Left lung (tissue), 14 donors: ENCODE measurements at places on chromosomes 7 and 10. TPM values are rescaled to one million over a fixed set of nuclear protein-coding genes. Genes with fewer than 3 reads are reported as not detected.

C7orf33 gene
- not detected for total RNA-seq

GRCh38 chr10:120161111-120161510 lies 268.6 kb downstream of the SEC23IP start:
- DNase-seq = no peak

DNA sequence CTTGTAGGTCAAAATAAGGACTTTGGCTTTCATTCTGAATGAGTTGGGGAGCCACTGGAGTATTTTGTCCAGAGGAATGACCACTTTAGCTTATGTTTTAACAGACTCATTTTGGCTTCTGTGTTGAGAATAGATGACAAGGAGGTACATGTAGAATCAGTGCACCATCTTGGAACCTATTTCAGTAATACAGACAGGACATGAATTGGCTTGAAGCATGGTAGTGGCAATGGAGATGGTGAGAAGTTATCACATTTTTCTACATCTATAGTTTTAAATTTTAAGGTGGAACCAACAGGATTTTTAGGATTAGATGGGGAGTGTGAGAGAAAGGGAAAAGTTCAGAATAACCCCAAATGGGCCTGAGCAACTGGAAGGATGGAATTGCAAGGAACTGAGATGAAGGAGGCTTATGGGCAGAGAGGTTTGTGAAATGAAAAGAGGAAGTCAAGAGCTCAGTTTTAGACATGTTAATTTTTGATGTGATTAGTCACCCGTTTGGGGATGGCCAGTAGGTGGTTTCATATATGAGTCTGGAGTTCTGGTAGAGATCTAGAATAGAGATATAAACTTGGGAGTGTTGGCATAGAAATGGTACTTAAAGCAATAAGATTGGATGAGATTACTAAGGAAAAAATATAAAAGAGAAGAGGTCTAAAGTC lies 89.2 kb upstream of the JAZF1 start:
- no peak for DNase-seq

RASA4 gene
- total RNA-seq = 22.9 TPM

- DNase-seq = no peak
Observed at GRCh38 chr10:113643183-113643582, 20.7 kb downstream of the NRAP start.

DNA sequence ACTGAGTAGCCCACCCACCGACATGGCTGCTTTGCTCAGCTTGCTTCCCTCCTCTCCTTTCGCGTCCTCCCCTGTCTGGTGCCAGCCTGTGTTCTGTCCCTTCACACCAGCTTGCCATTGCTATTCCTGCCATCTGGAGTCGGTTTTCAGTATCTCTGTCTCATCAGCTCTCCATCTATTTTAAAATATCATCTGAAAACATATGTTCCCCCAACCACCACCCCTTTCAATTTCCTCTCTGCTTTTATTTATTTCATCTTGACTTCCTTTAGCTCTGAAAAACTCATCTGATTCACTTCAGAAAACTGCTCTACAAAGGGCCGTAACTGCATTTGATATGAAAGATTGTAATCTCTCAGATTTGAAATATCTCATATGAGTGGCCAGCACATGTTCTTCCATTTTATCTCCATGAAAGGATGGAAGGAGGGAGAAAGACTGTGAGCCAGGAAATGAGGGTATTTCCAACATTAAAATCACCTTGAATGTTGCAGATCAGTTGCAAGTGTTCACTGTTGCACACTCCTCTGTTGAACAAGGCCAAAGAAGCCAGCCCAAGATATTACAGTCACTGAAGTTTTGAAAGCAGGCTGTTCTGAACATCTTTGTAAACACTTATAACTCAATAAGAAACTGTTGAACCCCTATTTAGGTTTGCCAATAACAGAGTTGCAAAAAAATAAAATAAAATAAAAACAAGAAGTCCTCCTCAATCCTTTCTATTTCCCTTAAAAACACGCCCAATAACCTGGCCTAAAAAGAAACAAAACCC lies 202.4 kb upstream of the NEBL start:
- no peak for DNase-seq

DNA sequence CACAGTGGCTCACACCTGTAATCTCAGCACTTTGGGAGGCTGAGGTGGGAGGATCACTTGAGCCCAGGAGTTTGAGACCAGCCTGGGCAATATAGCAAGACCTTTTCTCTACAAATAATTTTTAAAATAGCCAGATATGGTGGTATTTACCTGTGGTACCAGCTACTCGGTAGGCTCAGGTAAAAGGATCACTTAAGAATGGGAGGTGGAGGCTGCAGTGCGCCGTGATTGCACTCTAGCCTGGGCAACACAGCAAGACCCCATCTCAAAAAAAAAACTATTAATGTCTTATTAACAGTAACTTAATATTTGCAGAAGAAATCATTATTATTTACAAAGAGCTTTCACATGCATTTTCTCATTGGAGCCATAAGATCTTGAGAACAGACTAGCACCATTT lies 103.6 kb downstream of the SGMS1 start:
- no peak for DNase-seq

GRCh38 chr7:85714043-85714578 lies 527.3 kb upstream of the SEMA3D start:
- no peak for DNase-seq

DNA sequence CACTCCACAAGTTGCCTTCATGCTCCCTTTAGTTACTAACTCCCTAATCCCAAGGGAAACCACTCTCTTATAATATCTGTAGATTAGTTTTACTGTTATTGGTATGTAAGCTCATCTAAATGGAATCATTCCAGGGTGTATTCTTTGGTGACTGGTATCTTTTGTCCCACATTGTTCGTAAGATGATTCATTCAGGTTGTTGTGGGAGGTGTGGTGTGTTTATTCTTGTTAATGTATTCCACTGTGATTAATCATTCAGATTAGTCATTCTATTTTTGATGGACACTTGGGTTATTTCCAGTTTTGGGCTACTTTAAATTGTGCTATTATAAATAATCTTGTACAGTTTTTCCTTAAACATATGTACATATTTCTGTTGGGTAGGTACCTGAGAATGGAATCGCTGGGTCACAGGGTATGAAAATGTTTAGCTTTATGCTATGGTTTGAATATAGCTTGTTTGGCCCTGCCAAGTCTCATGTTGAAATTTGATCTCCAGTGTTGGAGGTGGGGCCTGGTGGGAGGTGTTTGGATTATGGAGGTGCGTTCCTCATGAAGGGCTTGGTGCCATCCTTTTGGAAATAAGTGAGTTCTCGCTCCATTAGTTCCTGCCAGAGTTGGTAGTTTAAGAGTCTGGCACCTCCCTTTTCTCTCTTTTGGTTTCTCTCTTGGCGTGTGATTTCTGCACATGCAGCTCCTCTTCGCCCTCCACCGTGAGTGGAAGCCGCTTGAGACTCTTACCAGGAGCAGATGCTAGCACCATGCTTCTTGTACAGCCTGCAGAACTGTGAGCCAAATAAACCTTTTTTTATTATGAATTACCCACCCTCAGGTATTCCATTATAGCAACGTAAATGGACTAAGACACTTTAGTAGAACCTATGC lies 13.8 kb downstream of the BTRC start:
- DNase-seq = no peak

- no peak for DNase-seq
Observed at GRCh38 chr10:30072068-30072467, 12.7 kb upstream of the JCAD start.

CYP26A1 gene
- 0.21 TPM for total RNA-seq

DNA sequence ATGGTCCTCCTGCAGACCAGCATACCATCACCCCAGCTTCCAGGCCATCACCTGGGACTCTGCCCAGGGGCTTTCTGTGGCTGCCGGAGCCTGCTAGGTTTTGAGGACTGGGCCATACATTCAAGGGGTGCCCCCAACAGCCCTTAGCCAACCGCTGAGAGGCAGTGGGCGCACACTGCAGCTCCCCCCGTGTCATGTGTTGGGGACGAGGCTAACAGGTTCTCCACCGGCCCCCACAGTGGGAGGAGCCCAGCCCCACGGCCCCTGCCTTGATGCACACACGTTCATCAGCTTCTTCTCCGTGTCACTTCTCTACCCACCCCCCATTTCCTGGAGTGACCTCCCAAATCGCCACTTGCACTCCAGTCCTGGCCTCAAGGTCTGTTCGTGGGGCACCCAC lies 543.2 kb upstream of the FOXK1 start:
- DNase-seq = no peak

- no peak for DNase-seq
Observed at GRCh38 chr7:119556436-119556835, 716.5 kb upstream of the KCND2 start.

GRCh38 chr10:73253225-73253555 lies 746 bp upstream of the MRPS16 start:
- no peak for DNase-seq

- no peak for DNase-seq
Observed at GRCh38 chr10:21972584-21972983, 30.9 kb downstream of the DNAJC1 start.

- DNase-seq = peak; percentile 64
Observed at GRCh38 chr7:55128693-55129394, 110.0 kb downstream of the EGFR start.

DNA sequence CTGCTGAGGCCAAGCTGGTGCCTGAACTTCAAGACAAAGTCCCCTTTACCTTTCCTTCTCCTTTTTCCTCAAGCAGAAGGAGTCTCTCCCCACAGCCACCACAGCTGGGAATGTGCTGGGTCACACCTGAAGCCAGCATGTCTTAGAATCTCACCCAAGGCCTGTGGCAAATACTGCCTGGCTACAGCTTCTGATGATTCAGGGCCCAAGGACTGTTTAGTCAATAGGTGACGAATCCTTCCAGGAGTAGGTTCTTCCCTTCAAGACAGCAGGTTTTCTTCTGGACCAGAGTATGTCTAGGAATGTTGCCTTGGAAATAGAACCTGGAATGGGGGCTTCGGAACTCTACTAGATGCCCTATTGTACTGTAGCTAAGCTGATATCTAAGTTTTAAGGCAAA lies 374.6 kb downstream of the KIF20B start:
- no peak for DNase-seq

RNF148 gene
- 1.4 TPM for total RNA-seq
